Vagina (tissue), 2 donors: ENCODE measurements at places on chromosomes 2 and 18. TPM values are rescaled to one million over a fixed set of nuclear protein-coding genes. Genes with fewer than 3 reads are reported as not detected.

GRCh38 chr18:51622702-51623101 lies 425.2 kb upstream of the MEX3C start:
- DNase-seq: no peak

DNA sequence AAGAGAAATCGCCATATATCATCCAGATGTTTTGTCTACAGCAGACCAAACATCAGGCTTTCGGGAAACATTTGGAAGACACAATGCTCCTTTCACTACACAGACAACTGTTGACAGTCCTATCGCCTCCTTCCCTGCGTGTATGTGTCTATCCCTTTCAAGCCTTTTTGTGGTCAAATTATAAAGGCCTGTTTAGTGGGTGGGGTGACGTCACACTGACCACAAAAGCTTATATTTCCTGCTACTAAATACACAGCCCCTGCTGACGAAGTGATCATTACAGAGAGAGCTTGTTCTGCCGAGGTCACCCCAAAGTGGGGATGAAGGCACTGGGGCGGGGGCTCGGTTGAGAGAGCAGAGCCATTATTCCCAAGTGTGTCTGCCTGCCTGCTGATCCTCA lies 302.7 kb upstream of the TNP1 start:
- DNase-seq: no peak

DNA sequence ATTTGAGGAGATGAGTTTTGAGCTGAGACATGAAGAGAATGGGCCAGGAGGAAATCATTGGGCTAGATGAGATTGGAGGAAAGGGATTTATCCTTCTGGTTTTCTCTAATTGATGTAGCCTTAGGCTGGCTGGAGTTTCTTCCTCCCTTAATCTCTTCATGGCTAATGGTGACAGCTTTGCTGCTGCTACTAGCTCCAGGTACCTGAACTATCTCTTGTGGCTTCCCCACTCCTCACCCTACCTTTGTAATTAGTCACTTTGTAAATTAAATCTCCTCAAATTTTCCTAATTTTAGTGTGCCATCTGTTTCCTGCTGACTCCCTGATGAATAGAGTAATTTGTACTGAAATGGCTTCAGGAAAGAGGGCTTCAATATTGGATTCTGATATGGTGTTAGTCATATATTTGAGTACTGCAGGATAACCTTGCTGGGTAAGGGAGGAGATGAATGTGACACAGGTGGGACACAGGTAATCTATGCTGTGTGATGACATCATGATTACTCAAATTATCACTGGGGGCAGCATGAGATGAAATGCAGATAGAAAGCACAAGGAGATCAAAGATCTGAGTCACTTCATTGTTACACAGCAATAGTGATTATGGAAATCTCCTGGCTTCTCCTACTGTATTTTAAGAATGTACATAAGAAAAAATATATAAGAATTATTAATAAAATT lies 1134.1 kb upstream of the DDX18 start:
- DNase-seq: no peak

LGALSL gene
- 13.0 TPM for total RNA-seq

- DNase-seq: no peak
Measured at GRCh38 chr2:176579608-176580007, 310.4 kb downstream of the MTX2 start.

GRCh38 chr18:71250191-71250590 lies 961.3 kb downstream of the SOCS6 start:
- no peak for DNase-seq
